Astrocyte (in vitro differentiated cells and primary cell): ENCODE measurements at places on chromosomes 16 and 17. TPM values are rescaled to one million over a fixed set of nuclear protein-coding genes. Genes with fewer than 3 reads are reported as not detected.

GRCh38 chr16:85231959-85232358 lies 119.7 kb upstream of the CIBAR2 start:
- no peaks in the 10 kb centered on the region for H3K27me3 ChIP-seq
- no peak overlapping the region for H3K27ac ChIP-seq
- no peak overlapping the region for H3K4me3 ChIP-seq
- no peaks in the 10 kb centered on the region for H3K36me3 ChIP-seq

- peak; percentile 66 for DNase-seq
- no peaks in the 10 kb centered on the region for H3K36me3 ChIP-seq
- H3K4me3 ChIP-seq: peak overlapping the region; percentile 53
- H3K27me3 ChIP-seq: peaks cover 13% of the 10 kb centered on the region
- peak overlapping the region; percentile 54 for H3K27ac ChIP-seq
Observed at GRCh38 chr16:51155199-51155607, 4.1 kb upstream of the SALL1 start.

GRCh38 chr16:75342308-75342811 lies 90.9 kb upstream of the BCAR1 start:
- peaks cover 31% of the 10 kb centered on the region for H3K4me1 ChIP-seq

GRCh38 chr17:60300011-60300410 lies 91.9 kb downstream of the USP32 start:
- H3K27ac ChIP-seq: no peak overlapping the region
- no peaks in the 10 kb centered on the region for H3K36me3 ChIP-seq
- no peak for DNase-seq
- H3K4me3 ChIP-seq: no peak overlapping the region
- H3K4me1 ChIP-seq: no peaks in the 10 kb centered on the region
- H3K27me3 ChIP-seq: no peaks in the 10 kb centered on the region

GRCh38 chr16:6969594-6969993 lies 363.1 kb upstream of the RBFOX1 start:
- H3K27ac ChIP-seq: no peak overlapping the region
- no peaks in the 10 kb centered on the region for H3K36me3 ChIP-seq
- no peak for DNase-seq

GRCh38 chr17:65163990-65164495 lies 26.9 kb downstream of the RGS9 start:
- DNase-seq: peak; percentile 30
- H3K27me3 ChIP-seq: no peaks in the 10 kb centered on the region
- H3K27ac ChIP-seq: no peak overlapping the region
- no peak overlapping the region for H3K4me3 ChIP-seq
- no peaks in the 10 kb centered on the region for H3K36me3 ChIP-seq

DNA sequence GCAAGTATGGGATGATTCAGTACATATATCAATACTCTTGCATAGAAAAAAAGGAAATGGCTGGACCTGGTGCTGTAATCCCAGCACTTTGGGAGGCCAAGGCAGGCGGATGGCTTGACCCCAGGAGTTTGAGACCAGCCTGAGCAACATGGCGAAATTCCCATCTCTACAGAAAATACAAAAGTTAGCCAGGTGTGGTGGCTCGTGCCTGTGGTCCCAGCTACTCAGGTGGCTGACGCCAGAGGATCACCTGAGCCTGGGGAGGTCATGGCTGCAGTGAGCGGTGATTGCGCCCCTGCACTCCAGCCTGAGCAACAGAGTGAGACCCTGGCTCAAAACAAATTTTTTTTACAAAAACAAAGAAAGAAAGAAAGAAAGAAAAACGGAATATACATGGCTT lies 7.1 kb upstream of the SGF29 start:
- peaks cover 2% of the 10 kb centered on the region for H3K27me3 ChIP-seq
- no peak overlapping the region for H3K4me3 ChIP-seq
- no peak for DNase-seq
- no peaks in the 10 kb centered on the region for H3K4me1 ChIP-seq
- H3K36me3 ChIP-seq: no peaks in the 10 kb centered on the region

The CCL4 gene
- 21.8 and 23.4 TPM in 2 replicates for total RNA-seq

GRCh38 chr16:55225972-55226542 lies 97.9 kb upstream of the IRX6 start:
- H3K27ac ChIP-seq: no peak overlapping the region
- no peaks in the 10 kb centered on the region for H3K27me3 ChIP-seq

The MAP2K6 gene
- total RNA-seq: 8.8 and 10.1 TPM in 2 replicates

DNA sequence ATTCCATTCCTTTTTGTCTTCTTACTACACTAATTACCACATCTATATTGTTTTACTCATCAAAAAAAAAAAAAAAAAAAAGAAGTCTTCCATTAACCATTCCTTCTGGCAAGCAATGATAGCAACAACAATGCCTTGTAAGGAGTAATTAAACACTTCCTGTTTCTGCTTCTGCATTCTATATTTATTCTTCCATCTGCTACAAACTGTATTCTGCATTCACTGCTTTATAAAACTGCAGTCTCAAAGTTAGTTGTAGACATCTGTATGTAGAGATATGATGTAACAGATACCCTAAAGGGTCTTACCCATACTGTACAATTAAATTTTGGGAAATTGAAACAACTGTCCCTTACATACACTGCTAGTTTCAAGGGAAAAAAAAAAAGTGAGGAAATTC lies 28.7 kb upstream of the ABCA6 start:
- H3K36me3 ChIP-seq: no peaks in the 10 kb centered on the region
- no peaks in the 10 kb centered on the region for H3K27me3 ChIP-seq
- H3K27ac ChIP-seq: no peak overlapping the region
- peaks cover 2% of the 10 kb centered on the region for H3K4me1 ChIP-seq
